Upper lobe of right lung (tissue), 1 donor: ENCODE measurements at places on chromosomes 16 and 17.

GRCh38 chr16:64711026-64711425 is 410.8 kb downstream of the CDH11 start:
- no peaks in the 10 kb centered on the region for H3K36me3 ChIP-seq
- no peaks in the 10 kb centered on the region for H3K4me1 ChIP-seq
- no peak for DNase-seq
- H3K27me3 ChIP-seq, result no peaks in the 10 kb centered on the region

GRCh38 chr16:31085873-31086628 is 2.7 kb downstream of the PRSS53 start:
- H3K4me1 ChIP-seq, result no peaks in the 10 kb centered on the region
- H3K27me3 ChIP-seq, result no peaks in the 10 kb centered on the region
- H3K36me3 ChIP-seq, result peaks cover 32% of the 10 kb centered on the region
- no peak for DNase-seq

DNA sequence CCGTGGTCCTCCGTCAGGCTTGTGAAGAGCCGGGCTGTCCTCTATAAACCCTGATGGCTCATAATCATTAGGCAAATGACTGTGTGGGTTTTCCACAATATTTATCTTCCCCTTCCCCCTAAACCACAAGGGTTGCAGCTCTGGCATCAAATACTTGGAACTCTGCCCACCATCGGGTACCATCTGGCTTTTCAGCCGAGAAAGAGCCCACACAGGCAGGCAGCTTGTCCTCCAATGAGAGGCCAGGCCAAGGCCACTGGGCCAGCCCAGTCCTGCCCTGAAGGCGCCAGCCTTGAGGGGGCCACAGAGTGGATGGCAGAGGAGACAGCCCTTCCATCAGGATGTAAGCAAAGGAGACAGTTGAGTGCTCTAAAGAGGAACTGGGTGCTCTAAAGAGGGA is 31.8 kb upstream of the NAT9 start:
- peaks cover 8% of the 10 kb centered on the region for H3K4me1 ChIP-seq
- H3K36me3 ChIP-seq, result no peaks in the 10 kb centered on the region
- H3K4me3 ChIP-seq, result no peak overlapping the region

GRCh38 chr16:59212492-59213024 is 478.4 kb upstream of the GOT2 start:
- H3K27me3 ChIP-seq, result no peaks in the 10 kb centered on the region
- no peak for DNase-seq
- no peaks in the 10 kb centered on the region for H3K36me3 ChIP-seq
- no peak overlapping the region for H3K4me3 ChIP-seq
- no peak overlapping the region for H3K27ac ChIP-seq

GRCh38 chr17:80308692-80309517 is 48.3 kb downstream of the RNF213 start:
- H3K4me3 ChIP-seq, result no peak overlapping the region
- peaks cover 93% of the 10 kb centered on the region for H3K36me3 ChIP-seq
- H3K27me3 ChIP-seq, result no peaks in the 10 kb centered on the region
- DNase-seq, result peak; percentile 33
- H3K4me1 ChIP-seq, result no peaks in the 10 kb centered on the region
- H3K27ac ChIP-seq, result no peak overlapping the region

DNA sequence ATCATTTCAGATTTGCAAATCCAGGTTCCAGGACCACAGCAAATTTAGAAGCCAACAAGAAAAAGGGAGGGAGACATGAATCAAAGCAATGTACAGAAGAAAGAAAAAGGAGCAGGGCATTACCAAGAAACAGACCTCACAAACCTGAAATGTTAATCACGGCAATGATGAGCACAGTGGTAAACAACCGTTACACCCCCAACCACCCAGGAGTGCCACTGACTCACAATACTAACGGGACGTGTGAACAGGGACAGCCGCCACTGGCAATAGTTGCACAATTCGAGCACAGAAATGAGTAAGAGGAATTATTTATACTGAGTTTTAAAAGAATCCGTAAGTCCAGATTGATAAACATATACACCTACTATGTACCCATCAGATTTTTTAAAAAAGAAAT is 13.8 kb downstream of the USP22 start:
- no peak for DNase-seq
- H3K36me3 ChIP-seq, result peaks cover 45% of the 10 kb centered on the region
- peaks cover 41% of the 10 kb centered on the region for H3K4me1 ChIP-seq
- no peaks in the 10 kb centered on the region for H3K27me3 ChIP-seq
- no peak overlapping the region for H3K4me3 ChIP-seq

DNA sequence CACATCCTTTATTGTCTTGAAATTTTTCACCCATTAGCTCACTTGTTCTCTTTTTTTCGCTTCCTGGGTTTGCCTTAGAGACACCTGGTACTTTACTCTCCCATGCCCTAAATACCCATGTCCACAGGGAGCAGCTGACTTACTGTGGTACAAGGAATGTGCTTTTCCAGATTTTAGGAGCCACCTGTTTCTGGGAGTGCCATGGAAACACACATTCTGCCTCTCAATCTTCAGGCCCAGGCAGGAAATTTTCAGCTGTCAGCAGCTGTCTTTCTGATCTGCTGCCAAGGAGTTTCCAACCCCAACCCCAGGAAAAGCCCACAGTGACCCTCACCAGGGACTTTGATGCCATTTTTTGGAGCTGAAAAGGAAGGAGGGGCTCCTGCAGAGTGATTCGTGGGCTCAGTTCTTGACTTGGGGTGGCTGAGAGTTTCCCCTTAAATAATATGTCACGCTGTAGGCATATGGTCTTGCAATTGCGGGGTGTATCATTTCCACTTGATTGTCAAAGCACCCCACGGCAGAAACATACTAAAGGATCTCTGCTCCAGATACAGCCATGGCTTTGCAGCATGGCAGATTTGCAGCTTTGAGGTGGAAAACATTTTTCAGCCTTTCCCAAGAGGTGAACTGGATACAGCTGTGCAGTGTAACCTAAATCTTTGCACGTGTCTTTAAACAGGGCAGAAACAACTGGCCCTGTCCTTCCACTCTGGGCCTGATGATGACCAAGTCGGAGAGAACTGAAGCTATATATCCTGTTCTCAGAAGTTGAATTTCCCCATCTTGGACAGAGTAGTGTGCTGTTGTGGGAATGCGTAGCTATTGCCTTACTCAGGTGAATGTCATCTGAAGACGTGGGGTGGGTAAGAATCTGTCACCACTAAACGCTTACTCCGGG is 19.2 kb downstream of the RBFOX1 start:
- no peak for DNase-seq
- no peaks in the 10 kb centered on the region for H3K36me3 ChIP-seq
- H3K4me1 ChIP-seq, result no peaks in the 10 kb centered on the region
- no peaks in the 10 kb centered on the region for H3K27me3 ChIP-seq
- no peak overlapping the region for H3K27ac ChIP-seq
- H3K4me3 ChIP-seq, result no peak overlapping the region

DNA sequence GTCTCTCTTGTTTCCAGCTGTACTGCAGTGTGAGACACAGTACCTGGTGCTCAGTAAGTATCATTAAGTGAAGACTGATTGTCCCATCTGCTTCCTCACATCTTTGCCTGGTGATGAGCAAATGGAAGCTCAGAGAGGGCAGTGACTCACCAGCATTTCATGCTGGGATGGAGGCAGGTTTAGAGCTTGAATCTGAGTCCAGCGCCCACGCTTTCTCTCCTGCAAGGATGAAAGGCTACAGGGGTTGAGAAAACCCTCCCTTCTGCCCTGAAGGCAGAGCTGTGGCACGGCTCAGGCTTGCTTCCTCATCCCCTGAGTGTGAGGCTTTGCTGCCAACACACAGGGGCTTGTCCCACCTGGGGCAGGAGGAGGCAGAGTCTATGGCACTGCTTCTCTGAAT is 1.5 kb upstream of the RNF112 start:
- no peak overlapping the region for H3K27ac ChIP-seq
- H3K36me3 ChIP-seq, result no peaks in the 10 kb centered on the region
- H3K4me1 ChIP-seq, result no peaks in the 10 kb centered on the region
- H3K27me3 ChIP-seq, result no peaks in the 10 kb centered on the region
- no peak overlapping the region for H3K4me3 ChIP-seq

- no peak for DNase-seq
- peaks cover 11% of the 10 kb centered on the region for H3K4me1 ChIP-seq
- H3K4me3 ChIP-seq, result no peak overlapping the region
- no peaks in the 10 kb centered on the region for H3K36me3 ChIP-seq
- H3K27me3 ChIP-seq, result peaks cover 5% of the 10 kb centered on the region
These were observed 7.2 kb upstream of the IRF8 start for GRCh38 chr16:85891776-85892166.

- H3K27ac ChIP-seq, result no peak overlapping the region
- H3K4me3 ChIP-seq, result no peak overlapping the region
- no peak for DNase-seq
- H3K36me3 ChIP-seq, result no peaks in the 10 kb centered on the region
- H3K4me1 ChIP-seq, result no peaks in the 10 kb centered on the region
- H3K27me3 ChIP-seq, result no peaks in the 10 kb centered on the region
These were observed 809.5 kb upstream of the GOT2 start for GRCh38 chr16:59543641-59544040.

- H3K27me3 ChIP-seq, result no peaks in the 10 kb centered on the region
- no peak overlapping the region for H3K4me3 ChIP-seq
- no peaks in the 10 kb centered on the region for H3K36me3 ChIP-seq
These were observed 121.6 kb downstream of the DNAH9 start for GRCh38 chr17:11719856-11720255.

DNA sequence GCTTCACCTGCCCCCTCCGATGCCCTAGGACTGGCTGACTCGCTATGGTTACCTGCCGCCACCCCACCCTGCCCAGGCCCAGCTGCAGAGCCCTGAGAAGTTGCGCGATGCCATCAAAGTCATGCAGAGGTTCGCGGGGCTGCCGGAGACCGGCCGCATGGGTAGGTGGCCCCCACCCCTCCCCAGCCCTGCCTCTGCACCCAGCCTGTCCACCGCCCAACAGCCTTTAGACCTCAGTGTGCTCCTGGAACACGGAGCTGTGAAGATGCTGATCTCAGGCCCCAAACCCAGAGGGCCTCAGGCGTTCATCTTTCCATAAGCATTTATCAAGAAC is 993 bp downstream of the MMP25 start:
- H3K36me3 ChIP-seq, result no peaks in the 10 kb centered on the region
- no peak for DNase-seq
- H3K27ac ChIP-seq, result no peak overlapping the region
- peaks cover 67% of the 10 kb centered on the region for H3K27me3 ChIP-seq
- no peak overlapping the region for H3K4me3 ChIP-seq

DNA sequence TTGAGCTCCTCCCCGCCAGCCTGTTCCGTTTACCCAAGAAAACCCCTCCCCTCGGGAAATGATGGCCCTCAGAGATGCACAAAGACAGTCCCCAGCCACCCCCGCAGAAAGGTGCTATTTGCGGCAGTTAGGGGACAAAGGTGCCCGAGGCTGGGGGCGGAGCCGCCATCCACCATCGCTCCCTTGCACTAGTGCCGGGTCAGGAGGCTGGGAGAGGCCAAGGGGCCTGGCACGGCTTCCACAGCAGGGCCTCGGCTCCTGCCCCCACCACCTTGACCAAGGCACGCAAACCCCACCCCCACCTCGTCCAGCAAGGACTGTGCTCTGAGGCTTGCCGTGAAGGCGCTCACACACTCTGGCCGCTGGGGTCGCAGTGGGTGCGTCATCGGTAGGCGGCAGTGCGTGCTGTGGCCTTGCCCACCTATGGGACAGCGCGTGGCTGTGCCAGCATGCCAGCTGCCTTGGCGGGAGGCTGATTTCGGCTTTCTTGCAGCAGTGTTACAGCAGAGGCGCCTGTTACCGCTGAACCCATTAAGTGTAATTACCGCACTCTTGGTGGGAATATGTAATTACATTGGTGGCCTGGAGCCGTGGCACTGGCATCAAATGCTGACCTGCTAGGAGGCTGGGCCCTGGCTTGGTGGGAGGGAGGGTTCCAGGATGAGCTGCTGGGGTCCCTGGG is 31.8 kb downstream of the TPSG1 start:
- H3K4me3 ChIP-seq, result no peak overlapping the region
- no peak overlapping the region for H3K27ac ChIP-seq
- H3K4me1 ChIP-seq, result no peaks in the 10 kb centered on the region
- no peak for DNase-seq
- no peaks in the 10 kb centered on the region for H3K27me3 ChIP-seq
- no peaks in the 10 kb centered on the region for H3K36me3 ChIP-seq

DNA sequence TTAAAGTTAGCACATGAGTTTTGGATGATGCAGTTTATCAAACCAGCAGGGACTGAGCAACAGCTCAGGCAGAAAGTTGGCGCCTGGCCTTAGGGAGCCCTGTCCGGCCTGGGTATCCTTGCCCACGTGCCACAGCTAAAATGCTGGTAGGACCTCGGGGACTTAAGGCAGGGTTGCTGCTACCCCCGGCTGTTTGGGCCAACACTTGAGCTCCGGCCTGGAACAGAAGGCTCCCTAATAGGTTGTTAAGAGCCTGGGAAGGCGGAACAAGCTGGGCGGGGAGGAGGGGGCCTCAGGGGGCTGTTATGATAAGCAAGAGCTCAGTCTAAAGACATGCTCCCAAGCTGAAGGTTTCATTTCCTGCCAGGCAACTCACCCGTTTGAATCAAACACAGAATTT is 39.7 kb downstream of the CUEDC1 start:
- H3K27me3 ChIP-seq, result no peaks in the 10 kb centered on the region
- no peak overlapping the region for H3K27ac ChIP-seq
- no peaks in the 10 kb centered on the region for H3K36me3 ChIP-seq

DNA sequence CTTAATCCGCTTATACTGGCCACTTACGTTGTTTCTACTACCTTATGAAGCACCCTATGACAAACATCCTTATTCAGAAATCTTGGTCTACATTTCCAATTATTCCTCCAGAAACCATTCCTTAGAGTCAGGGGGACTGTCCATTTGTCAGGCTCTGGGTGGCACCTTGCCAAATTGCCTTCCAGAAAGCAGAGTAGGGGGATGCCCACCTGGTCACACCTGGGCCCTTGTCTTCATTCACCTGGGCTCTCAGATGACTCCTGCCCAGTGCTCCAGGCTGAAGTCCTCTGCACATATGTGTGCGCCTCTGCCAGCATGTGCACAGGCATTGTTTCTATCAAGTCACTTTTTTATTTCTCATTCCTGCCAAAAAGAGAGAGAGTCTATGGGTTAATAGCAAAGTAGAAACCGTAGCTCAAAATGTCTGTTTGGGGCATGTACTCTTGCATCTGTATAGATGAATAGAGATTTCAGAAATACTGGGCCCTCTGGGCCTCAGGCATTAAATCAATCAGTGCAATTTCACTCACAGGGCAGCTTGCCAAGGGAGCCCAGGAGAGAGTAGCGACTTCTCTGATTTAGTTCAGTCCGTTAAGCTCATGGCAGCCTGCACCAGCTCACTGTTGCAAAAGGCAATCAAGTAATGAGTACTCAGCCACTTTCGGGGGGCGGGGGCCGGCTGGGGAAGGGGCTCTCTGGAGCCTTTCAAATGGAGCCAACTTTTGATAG is 104.7 kb downstream of the SOCS1 start:
- DNase-seq, result no peak
- H3K27ac ChIP-seq, result no peak overlapping the region
- H3K36me3 ChIP-seq, result no peaks in the 10 kb centered on the region
- no peaks in the 10 kb centered on the region for H3K27me3 ChIP-seq
- H3K4me3 ChIP-seq, result no peak overlapping the region
